Left ventricle myocardium inferior (tissue), 1 donor: ENCODE measurements at places on chromosomes 3 and 15. TPM values are rescaled to one million over a fixed set of nuclear protein-coding genes. Genes with fewer than 3 reads are reported as not detected.

The TM4SF18 gene
- total RNA-seq = 11.2 TPM

The RUVBL1 gene
- total RNA-seq = 25.3 TPM

The ABHD2 gene
- 68.2 TPM for total RNA-seq

DNA sequence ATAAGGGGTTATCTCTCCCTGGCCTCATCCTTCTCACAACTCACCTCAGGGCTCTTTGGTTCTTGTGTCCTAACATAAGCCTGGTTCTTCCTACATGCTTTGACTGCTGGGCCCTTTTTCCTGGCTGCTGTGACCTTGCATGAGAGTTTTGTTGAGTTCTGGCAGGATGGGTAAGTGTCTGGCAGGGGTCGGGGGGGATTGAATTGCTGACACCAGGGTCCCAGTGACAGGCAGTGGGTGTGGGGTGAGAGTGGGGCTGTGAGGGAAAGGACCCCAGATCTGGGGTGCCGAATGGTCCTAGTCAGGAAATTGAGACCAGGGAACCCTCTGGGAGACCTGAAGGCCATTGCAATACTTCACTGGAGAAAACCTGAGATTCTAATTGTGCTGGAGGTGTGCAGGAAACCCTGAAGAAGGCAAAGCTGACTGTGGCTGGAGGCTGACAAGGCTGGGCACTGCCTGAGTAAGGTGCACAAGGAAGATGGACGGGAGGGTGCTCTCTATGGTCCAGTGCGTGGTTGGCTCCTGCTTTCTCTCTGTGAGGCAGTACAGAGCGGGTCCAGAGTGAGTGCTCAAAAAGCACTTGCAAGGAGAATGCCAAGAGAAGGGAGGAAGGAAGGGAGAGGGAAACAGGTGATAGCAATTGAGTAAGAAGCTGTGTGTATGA, 76.8 kb downstream of the CLSTN2 start:
- no peak for DNase-seq

GRCh38 chr15:98668566-98669308, 20.4 kb downstream of the IGF1R start:
- no peak for DNase-seq
